ENCODE measurements at places on chromosomes 2 and 18.

- no peak for DNase-seq
Measured at GRCh38 chr2:196984903-196985302, 58.4 kb upstream of the PGAP1 start.

GRCh38 chr18:63025251-63026090, 294.1 kb downstream of the BCL2 start:
- DNase-seq, result no peak

DNA sequence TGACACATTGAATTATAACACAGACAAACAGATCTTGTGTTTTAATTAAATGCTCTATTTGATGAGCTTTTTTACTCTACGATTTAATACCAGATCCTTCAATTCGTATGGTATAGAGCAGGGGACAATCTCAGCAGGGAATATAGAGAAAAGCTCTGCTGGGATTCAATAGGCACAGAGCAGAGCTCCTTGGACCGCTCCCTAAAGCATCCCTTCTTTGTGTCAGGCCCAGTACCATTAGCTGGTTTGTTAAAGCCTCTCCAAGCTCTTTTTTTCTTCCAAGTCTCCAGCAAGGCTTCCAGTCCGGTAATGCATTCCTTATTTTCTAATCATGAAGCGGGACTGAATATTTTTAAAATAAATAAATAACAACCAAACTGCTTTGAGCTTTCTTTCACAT, 466.0 kb downstream of the NR4A2 start:
- DNase-seq, result no peak

GRCh38 chr2:105671156-105671555, 73.6 kb upstream of the NCK2 start:
- no peak for DNase-seq

DNA sequence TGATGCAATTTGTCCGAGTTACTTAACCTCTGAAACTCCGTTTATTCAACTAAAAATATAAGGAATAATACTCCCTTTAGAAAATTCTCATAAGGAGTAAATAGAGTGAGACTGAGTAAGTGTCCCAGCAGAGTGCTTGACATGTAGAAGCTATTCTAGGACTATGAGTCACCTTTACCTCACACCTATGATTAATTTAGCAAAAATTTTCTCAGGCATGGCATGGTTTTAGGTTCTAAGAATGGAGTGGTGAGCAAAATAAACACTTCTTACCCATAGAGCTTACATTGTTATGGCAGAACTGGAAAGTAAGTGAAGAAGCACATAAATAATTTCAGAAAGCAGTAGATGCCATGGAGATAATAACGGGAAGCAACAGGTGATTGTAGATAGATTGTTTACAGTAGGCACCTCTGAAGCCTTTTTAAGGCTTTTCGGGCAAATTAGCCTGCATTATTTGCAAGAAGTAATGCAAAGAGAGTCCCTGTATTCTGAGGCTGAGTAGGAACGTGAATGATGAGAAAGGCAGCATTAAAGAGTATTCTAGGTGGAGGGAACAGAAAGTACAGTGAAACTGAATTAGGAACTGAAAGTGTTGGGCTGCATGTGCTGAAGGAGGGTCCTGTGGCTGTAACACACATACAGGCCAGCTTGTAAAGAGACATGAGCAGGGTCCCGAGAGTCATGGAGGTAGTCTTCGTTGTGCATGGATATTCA, 209.2 kb downstream of the ZNF407 start:
- DNase-seq, result no peak

GRCh38 chr2:95082477-95082876, 39.1 kb downstream of the MRPS5 start:
- DNase-seq, result no peak

DNA sequence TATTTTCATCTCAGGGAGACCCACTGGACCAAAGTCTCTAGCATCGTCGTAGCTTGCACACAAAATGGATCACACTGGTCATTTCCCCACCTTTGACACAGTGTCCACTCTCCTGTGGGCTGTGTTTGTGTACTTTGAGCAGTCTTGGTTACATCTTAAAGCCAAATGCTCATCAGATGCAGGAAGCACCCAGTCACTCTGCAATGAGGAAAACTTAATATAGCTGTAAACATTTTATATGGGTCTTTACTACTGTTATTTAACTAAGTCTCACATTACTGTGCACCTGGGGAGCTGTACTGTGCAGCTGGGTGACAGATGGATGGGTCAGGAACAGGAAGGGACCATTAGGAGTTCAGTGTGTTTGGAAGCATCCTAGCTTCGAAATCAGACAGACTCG, 109.0 kb upstream of the CXCR4 start:
- DNase-seq, result no peak

- no peak for DNase-seq
Measured at GRCh38 chr2:176188774-176189680, 559 bp downstream of the HOXD1 start.

GRCh38 chr2:105380432-105381100, 18.3 kb downstream of the FHL2 start:
- DNase-seq, result no peak

GRCh38 chr2:190545093-190545492, 10.6 kb upstream of the NEMP2 start:
- DNase-seq, result no peak

- DNase-seq, result no peak
Measured at GRCh38 chr2:173623438-173624319, 269.0 kb downstream of the CDCA7 start.

GRCh38 chr2:216453955-216454614, 41.8 kb downstream of the SMARCAL1 start:
- DNase-seq, result no peak

DNA sequence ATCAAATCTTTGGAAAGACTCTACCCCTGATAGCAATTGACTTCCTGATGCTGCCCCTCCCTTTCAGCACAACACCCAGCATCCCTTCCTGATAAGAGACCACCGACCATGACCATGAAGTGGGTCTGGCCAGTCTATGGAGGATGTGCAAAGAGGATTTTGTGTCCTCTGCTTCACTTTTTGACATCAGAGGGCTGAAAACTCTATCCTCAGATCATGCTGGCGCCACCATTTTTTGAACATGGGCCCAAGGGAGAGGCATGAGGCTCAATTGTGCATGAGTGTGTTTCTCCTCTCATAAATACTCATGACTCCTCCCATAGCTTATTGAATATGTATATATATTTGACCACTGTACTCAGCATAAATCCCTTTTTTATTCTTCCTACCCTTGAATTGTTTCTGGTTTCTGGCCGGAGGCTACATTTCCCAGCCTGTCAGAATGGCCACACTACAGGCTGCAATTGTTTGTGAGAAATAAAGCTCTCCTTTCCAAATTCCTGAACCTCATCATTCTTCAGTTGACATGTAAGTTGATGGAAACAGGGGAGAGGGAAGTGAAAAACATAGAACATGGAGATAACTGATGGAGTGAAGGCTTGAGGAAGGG, 314.1 kb downstream of the MYCN start:
- DNase-seq, result no peak

DNA sequence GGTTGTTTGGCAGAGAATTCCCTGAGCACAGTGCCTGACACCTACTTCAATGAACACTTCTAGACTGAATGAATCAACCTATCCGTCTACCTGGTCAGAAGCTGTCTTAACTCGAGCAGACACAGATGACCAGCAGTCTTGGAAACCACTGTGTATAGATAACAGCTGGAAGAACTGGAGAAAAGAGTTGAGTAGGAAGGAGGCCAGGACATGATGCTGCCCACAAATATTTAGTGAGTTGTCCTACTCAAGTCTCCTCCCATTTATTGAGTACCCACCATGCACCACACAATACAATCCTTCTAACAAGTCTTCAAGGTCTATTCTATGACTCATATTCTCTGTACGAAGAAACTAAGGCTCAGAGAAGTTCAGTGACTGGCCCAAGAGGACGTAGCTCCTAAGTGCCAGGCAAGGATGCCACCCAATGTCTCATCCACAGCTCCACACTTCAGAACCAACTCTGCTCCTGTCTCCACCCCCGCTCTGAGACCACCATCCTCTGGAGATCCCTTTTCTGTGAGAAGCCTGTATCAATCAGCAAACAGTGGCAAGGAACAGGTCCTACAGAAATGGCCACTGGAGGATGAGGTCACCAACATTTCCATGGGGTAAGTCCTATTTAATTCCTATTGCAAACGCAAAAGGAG, 62.2 kb downstream of the GALNT14 start:
- DNase-seq, result no peak

DNA sequence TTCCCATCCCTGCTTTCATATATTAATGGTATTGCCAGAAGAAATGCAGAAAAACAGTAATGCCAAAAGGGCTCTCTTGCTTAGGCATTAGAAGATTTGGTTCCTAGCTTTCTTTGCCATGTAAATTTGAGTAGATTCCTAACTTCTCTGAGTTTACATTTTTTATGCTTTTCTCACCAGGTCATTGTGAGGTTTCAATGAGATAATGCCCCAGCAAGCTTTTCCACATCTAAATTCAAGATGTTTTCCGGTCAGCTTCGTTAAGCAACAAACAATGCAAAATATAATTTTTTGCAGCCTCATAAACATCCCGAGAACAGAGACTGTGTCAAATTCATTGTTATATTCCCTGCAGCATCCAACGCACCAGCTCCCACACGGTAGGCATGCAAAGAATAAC, 44.9 kb downstream of the NCKAP5 start:
- no peak for DNase-seq

GRCh38 chr2:150165988-150166312, 321.5 kb downstream of the RND3 start:
- no peak for DNase-seq

DNA sequence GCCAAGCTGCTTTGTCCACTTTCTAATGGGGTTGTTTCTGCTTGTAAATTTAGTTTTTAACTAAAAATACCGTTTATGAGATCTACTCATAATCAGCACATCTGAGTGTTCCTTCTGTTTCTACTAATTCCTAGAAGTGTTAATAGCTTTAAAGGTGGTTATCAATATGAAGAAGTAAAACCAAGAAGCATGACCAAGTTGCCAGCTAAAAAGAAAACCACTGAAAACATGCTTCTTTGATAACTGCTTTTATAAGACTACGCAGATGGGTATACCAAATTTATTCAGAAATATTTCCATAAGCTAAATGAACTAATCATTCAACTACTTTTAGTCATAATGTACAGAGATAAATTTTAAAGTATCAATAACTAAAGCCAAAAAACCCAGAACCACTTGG, 101.8 kb downstream of the C2orf74 start:
- DNase-seq, result no peak

DNA sequence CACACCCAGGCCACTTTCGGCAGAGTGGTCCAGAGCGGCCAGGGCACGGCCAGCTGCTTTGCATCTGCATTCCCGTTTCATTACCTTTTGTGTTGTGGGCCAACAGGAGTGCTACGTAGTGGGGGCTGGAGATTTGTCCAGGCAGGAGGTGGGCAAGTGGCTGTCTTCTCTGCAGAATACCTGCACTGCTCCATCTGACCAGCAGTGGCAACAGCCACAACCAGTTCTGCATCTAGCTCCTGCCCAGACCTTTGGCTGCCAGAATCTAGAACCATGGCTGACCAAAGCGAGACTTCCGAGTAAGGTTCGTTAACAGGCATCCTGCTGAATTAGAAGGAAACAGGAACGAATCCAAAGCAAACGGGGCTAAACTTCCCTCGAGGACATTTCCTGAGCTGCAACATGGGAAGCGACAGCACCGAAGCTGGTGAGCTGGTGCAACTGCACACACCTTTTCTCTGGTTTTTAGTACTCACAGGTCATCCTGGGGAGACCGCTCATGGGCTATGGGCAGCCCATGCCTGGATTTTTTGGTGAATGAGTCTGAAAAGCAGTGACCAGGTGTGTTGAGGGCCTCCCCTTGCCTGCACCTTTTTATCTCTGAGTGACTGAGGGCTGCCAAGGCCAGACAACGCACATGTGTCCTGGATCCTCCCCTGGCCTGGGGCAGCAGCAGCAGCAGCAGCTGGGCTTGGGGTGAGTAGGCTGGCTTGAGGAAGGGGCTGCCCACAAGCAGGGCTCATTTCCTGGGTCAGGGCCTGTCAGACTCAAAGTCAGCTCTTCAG, 10.5 kb downstream of the GDF7 start:
- no peak for DNase-seq

GRCh38 chr2:33978471-33978870, 379.4 kb upstream of the FAM98A start:
- DNase-seq, result no peak

GRCh38 chr2:168171059-168171762, 76.2 kb downstream of the STK39 start:
- DNase-seq, result no peak

DNA sequence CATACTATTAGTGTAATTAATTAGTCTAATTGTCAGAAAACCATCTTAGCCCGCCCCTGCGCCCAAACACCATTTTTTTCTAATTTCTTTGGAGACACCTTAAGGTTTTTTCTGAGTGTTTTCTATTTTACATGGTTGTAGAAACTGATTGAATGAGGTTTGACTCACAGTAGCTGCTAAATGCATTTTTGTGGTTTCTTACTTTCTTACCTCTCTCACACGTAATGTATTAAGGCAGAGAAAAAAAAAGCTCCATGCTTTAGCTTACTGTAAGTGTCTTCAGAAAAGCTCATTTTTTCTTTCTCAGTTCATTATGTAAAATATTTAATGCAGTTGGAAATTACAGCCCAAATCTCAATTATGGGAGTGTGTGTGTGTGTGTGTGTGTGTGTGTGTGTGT, 548.5 kb upstream of the LRRTM4 start:
- no peak for DNase-seq

GRCh38 chr2:237693291-237693994, 66.1 kb downstream of the LRRFIP1 start:
- no peak for DNase-seq

DNA sequence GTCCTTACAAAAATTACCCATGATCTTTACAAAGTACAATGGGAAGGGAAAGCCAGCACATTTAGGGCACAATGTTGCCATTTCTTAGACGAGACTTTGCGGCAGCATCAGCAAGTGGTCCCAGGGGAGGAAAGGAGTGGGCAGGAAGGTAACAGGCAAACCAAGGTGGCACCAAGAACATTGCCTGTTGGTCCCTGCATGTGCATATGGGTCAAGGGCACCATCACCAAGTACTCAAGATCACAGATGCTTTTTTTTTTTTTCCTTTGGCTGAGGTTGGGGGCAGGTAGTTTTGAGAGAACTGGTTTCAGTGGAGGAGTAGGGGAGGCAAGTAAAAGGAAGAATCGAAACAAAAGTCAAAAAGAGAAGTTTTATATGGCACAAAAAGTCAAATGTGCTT, 752 bp upstream of the CYTIP start:
- DNase-seq, result peak; percentile 42

DNA sequence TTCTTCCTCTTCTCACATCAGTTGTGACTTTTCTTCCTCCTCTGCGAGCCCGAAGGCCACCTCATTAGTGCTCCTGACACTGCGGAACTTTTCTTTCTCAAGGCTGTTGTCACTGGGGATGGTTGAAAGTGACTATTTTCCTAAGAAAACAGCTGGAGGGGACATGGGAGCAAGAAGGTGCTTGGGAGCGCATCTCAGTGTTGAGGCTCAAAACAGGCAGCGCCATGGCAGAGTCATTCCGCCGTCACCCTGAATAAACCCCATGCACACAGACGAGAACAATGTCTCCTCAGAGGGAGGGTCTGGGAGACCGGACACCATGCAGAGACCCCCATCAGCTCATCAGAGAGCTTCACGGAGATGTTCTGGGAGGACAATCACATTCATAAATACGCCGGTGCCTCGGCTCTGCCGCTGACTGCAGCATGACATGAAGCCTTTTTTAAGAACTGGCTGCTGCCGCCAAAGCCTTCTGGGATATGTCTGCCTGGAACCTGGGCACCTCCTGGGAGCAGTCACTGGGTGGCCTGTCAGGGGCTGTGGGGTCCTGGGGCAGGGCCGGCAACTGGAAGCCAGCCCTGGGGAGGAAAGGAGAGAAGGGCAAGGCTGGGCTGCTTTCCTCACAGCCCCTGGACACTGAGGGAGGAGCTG, 19.2 kb downstream of the ATOH8 start:
- no peak for DNase-seq

All from stimulated activated CD4-positive, alpha-beta T cell treated with anti-CD3 and anti-CD28 coated beads, Interleukin-4, amount 100 ng/mL, for 24 hours (primary cell).